Head of caudate nucleus (tissue), 42 donors: ENCODE measurements at places on chromosomes 1 and 21.

DNA sequence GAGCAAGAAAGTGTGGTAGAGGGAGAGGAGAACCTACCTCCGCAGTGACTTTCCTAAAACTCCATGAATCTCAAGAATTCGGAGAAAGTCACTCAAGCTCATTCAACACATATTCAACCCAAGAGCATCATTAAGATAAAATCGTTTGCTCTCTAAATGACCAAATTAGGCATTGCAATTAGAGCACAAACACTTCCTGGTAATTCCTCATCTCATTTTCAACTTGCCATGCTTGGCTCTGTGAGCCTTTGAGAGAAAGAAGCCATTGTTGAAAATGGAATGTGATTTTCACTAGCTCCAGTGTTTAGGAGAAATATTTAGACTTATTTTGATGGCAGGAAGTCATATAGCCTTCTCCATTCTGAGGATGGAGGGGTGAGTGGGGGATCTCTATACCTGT, 52.5 kb downstream of the KAZN start:
- no peak for DNase-seq

DNA sequence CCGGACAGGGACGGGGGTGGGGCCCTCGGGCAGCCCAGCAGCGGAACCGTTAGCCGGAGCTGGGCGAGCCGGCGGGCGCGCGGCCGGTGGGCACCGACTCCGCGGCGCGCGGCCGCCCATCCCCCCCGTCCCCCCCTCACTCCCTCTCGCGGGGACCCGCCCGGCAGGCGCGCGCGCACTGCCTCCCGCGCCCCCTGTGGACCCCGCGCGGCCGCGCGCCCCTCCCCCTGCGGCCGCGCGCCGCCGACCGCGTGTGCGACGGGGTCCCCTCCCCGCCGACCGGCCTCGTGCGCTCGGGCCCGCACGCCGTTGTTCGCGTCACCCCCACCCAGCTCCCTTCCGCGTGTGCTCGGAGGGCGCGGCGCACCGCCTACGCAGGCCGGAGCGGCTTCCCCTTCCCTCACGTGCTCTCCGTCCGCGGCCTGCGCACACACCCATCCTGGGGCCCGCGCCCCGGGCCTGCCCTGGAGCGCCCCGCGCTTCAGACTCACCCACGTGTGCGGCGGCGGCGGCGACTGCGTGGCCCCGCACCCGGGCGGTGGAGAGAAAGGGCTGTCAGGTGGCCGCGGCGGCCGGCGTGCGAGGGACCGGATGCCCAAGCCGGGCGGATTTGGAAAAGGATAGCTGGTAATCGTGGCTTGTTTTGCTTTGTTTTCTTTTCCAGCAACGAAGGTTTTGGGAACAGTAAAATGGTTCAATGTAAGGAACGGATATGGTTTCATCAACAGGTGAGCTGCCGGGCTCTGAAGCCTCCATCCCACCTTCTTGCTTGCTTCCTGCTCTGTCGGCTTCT, 717 bp downstream of the YBX1 start:
- DNase-seq: peak; percentile 58

- DNase-seq: peak; percentile 75
Measured at GRCh38 chr1:211529453-211529852, 37.5 kb upstream of the RD3 start.

- no peak for DNase-seq
Measured at GRCh38 chr1:15076807-15077206, 76.7 kb upstream of the TMEM51 start.

GRCh38 chr1:94316836-94317789, 79.7 kb upstream of the ARHGAP29 start:
- DNase-seq: no peak

- no peak for DNase-seq
Measured at GRCh38 chr1:221634606-221635005, 107.3 kb downstream of the DUSP10 start.

GRCh38 chr1:33745942-33746341, 117.9 kb upstream of the HMGB4 start:
- DNase-seq: no peak

- DNase-seq: no peak
Measured at GRCh38 chr1:32291145-32291707, 657 bp upstream of the HDAC1 start.

GRCh38 chr1:204740354-204740753, 54.8 kb upstream of the LRRN2 start:
- no peak for DNase-seq

- no peak for DNase-seq
Measured at GRCh38 chr1:164466001-164466421, 93.0 kb upstream of the PBX1 start.

DNA sequence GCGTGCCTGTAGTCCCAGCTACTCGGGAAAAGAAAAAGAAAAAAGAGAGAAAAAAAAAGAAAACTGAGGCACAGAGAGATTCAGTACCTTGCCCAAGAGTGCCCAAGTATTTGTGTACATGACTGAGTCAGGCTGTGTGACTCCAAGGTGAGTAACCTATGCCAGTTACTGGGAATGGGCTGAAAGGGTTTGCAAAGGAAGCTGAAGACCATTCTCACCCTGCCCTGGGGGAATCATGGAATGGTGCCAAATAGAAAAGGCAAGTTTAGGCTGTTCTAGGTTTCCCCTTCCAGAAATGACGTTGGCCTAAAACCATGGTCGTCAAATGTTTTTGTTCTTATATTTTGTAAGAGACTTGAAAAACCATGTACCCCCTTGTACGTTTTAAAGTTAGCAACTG, 37.9 kb upstream of the LRIG2 start:
- DNase-seq: no peak

- no peak for DNase-seq
Measured at GRCh38 chr1:109391157-109391556, 6.6 kb downstream of the SORT1 start.

DNA sequence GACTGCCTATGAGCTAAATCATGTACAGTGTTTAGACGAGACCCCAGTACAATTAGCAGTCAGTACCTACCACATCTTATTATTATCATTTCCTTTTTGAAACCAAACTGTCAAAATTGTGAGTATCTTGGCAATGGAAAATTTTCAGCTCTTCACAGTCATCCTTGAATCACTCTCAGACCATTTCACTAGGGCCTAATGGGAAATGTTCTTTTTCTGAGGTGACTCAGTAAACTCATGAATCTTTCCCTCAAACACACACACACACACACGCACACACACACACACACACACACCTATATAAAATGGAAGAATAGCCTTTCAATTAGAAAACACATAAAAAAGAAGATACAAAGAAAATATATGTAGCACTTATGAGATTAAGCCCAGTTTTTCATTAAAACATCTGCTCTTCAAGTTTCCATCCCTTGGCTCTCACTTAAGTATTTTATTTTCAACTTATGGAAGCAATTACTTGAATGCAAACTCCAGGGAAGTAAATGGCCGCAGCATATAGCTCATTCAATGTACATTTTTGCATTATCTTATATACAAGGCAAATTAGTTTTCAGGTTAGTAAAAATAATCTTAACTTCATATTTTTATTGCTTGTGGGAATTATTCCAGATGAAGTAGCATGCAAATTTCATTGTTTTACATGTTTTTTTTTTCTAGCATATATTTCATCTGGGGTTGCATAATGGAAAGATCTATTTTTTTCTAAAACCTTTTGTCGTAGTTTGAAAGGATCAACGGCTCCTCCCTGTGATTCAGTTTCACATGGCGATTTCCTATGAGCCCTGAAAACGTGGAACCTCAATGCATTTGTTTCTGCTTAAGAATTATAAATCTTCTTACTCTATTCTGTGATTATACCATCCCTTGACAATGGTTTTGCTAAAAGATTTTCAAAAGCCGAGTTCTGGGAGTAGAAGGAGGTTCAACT, 46.3 kb upstream of the TMPRSS15 start:
- DNase-seq: no peak

DNA sequence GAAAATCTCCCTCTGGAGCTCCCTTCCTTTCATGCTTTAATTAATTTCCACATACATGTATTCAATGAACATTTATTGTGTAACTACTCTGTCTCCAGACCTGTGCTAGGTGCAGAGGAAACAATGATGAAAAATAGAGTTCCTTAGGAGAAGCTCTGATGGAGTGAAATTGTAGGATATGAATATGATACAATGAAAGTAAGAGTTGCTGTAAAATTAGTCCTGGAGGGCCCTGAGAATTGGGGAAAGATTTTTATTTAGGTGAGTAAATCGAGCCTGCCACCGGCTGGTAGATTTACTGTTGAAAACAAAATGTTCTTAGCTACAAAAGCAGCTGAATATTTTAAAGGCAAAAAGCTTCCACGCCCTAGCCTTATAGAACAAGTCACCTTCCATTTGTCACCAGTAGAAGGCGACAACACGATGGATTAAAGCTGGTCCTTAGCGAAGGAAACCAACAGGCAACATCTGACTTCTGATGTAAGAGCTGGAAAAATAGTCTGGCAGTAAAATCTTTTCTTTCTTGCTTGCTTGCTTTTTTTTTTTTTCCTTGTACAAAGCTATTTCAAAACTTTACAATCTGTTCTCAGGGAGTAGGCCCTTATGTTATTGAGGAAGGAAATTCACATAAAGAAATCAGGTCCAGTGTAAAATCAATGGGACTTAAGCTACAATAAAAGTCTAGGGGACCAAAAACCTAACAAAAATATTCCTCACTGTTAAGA, 82.0 kb upstream of the ROR1 start:
- DNase-seq: no peak

DNA sequence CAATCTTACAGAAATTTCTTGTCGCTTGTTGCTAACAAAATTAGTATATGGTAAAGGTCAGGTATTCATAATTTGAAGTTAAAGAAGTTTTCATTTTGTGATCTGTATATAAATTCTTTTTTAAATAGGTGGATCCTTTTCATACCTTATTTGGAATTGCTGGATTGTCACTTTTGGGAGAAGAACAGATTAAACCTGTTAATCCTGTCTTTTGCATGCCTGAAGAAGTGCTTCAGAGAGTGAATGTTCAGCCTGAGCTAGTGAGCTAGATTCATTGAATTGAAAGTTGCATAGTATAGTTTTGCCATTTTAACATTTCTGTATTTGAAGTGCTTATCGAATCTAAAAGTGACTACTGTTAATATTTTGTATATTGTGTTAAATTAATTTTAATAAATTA, 2.3 kb upstream of the MSH4 start:
- no peak for DNase-seq

DNA sequence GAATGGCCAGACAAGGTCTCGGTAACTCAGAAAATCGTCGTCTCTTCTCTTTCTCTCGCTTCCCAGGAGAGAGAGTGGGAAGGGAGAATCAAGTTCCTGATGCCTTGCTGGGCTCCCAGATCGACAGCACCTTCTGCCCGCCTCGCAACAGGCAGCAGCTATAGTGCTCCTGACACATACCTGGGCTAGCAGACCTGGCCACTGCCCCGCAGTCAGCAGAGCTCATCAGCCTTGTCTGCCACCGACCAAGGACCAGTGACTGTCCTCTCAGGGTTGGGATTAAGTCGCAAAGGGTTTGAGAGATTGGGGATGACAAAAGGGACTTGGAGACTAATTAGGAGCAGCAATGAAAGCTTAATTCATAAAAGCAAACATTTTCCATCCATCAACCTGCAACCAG, 4.1 kb downstream of the RUNX3 start:
- no peak for DNase-seq

GRCh38 chr1:27713869-27714513, 11.8 kb upstream of the FAM76A start:
- no peak for DNase-seq

GRCh38 chr1:47013293-47013692, 10.2 kb upstream of the CYP4X1 start:
- no peak for DNase-seq

DNA sequence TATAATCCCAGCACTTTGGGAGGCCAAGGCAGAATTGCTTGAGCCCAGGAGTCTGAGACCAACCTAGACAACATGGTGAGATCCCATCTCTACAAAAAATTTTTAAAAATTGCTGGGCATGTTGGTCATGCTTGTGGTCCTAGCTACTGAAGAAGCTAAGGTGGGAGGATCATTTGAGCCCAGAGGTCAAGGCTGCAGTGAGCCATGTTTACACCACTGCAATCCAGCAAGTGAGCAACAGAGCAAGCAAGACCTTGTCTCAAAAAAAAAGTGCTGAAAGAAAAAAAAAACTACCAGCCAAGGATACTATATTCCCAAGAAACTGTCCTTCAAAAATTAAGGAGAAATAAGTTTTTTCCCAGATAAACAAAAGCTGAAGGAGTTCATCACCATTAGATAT, 78.1 kb downstream of the SH3GLB1 start:
- no peak for DNase-seq

- no peak for DNase-seq
Measured at GRCh38 chr1:41648230-41648629, 163.7 kb upstream of the EDN2 start.

GRCh38 chr1:174519844-174520243, 72.1 kb downstream of the GPR52 start:
- no peak for DNase-seq

- no peak for DNase-seq
Measured at GRCh38 chr1:22786101-22786500, 75.5 kb downstream of the EPHB2 start.

DNA sequence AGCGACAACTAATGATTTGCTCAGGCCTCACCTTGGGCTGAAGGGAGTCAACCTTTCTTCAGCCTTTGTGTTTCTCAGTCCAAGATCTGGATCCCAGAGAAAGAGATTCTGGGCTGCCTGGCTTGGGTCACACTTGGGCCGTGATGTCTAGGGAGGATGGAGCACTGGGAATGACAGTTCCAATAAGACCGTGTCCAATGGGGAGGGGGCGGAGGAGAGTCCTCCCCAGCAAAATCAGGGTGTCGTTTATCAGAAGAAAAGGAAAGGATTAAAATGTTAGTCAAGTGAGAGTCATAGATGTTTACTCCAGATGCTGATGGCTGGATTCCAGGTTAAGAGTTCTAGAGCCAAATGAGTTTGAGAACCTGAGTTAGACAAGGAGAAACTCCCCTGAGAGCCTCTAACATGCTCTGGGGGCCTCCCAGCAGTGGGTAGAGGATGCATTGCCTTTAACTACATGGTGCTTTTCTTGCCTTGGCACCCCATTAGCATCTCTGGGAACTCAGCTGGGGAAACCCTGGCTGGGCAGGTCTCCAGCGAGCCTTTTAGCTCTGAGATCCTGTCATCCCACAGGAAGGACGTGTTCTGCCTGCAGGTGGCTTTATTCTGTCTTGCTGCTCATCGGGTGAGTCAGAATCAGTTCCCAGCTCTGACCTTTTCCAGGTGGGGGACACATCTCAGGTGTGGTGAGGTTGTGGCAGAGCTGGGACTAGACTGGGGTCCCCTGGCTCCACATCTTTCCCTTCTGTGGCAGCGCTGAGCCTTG, 22.2 kb downstream of the NIPAL3 start:
- no peak for DNase-seq
